ENCODE measurements at places on chromosomes 13 and 19.
A peak's percentile ranks its signal among the peaks of the same experiment; 100 is the strongest.

GRCh38 chr13:23007426-23007825, 173.4 kb upstream of the SGCG start:
- DNase-seq = no peak

DNA sequence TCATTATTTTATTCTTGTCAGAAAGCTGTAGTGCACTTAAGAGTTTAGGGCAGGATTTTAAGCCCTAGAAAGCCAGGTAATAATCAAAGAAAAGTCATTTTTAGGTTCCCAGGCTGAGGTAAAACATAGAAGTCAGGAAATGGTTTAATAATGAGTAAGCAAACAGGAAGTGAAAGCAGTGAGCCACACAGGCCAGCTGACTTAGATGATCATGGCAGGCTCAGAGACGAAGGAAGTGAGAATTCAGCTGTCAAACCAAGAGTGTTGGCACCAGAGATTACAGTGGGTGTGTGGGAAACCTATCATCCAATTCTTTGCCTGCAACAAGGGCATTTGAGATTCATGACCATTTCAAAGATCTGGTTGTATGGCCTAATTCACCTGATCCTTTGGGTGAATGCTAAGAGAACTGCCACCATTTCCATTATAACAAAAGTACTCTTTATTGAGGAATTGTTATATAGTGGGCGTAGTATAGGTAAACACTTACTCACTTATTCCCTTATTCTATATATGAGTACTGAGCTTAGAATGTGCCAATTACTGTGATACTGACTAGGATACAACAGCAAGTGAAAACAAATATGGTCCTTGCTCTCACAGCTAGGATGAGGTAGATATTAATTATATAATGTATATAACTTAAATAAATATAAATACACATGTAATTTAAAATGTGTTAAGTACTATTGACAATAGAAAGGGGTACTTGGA, 103.7 kb upstream of the EDNRB start:
- peak; percentile 14 for DNase-seq

DNA sequence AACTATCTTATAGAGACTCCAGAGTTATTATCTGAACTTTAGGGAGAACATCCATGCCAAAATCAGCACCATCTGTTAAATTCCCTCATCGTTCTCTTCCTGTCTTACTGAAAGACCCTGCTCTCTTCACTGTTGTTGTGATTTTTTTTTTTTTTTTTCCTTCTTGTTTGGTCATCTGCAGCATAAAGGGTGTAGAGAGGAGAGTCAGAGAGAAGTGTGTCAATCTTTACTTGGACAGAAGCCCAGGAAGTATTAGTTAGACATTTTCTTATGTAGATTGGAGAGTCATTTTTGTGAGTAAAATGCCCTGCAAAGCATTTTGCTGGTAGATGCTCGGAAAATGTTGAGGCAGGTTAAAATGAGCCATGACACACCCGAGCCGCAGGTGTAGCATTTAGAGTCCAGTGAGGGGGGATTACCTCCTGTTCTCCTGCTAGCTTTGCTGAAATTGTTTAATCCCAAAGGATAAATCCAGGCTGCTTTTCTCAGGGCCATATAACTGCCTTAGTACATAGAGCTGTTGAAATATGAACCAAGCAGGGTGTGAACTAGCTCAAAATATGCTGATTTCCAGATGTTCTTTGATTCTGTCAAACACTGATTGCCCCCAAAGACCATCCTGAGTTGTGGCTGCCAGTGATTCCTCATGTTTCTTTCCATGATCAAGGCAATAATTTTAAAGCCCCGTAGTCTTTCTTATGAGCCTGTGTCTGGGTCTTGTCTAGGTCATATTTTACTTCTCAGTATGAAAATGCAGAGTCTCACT, 143.5 kb downstream of the DCT start:
- no peak for DNase-seq

- no peak for DNase-seq
Observed at GRCh38 chr13:75334634-75335447, 147.1 kb downstream of the TBC1D4 start.

- no peak for DNase-seq
Observed at GRCh38 chr13:31814536-31814935, 75.2 kb downstream of the RXFP2 start.

- DNase-seq = no peak
Observed at GRCh38 chr13:35524171-35524570, 47.7 kb upstream of the MAB21L1 start.

GRCh38 chr19:17353386-17353785, 16.0 kb downstream of the GTPBP3 start:
- no peak for DNase-seq

All from HS-5 (cell line).